Vagina (tissue), 2 donors: ENCODE measurements at places on chromosomes 3 and 15.

- peak overlapping the region; percentile 53 for H3K4me3 ChIP-seq
- H3K27me3 ChIP-seq, result no peaks in the 10 kb centered on the region
- peaks cover 69% of the 10 kb centered on the region for H3K4me1 ChIP-seq
- no peaks in the 10 kb centered on the region for H3K36me3 ChIP-seq
- H3K27ac ChIP-seq, result peak overlapping the region; percentile 87
Measured at GRCh38 chr15:39582977-39583595, 2.2 kb downstream of the THBS1 start.

GRCh38 chr3:52026041-52026440, 30.3 kb downstream of the DUSP7 start:
- no peaks in the 10 kb centered on the region for H3K27me3 ChIP-seq
- H3K4me3 ChIP-seq, result no peak overlapping the region
- no peak overlapping the region for H3K27ac ChIP-seq
- no peak for DNase-seq
- H3K4me1 ChIP-seq, result peaks cover 26% of the 10 kb centered on the region

- no peak overlapping the region for H3K4me3 ChIP-seq
- no peaks in the 10 kb centered on the region for H3K4me1 ChIP-seq
- no peak for DNase-seq
Measured at GRCh38 chr3:116947809-116948208, 238.2 kb downstream of the TUSC7 start.

GRCh38 chr15:83581381-83581780, 72.5 kb upstream of the ADAMTSL3 start:
- H3K27ac ChIP-seq, result no peak overlapping the region
- H3K36me3 ChIP-seq, result no peaks in the 10 kb centered on the region
- H3K4me1 ChIP-seq, result no peaks in the 10 kb centered on the region
- no peaks in the 10 kb centered on the region for H3K27me3 ChIP-seq

- H3K4me3 ChIP-seq, result no peak overlapping the region
- no peak for DNase-seq
- no peaks in the 10 kb centered on the region for H3K27me3 ChIP-seq
- H3K4me1 ChIP-seq, result no peaks in the 10 kb centered on the region
Measured at GRCh38 chr3:136334209-136334608, 84.1 kb downstream of the PCCB start.

DNA sequence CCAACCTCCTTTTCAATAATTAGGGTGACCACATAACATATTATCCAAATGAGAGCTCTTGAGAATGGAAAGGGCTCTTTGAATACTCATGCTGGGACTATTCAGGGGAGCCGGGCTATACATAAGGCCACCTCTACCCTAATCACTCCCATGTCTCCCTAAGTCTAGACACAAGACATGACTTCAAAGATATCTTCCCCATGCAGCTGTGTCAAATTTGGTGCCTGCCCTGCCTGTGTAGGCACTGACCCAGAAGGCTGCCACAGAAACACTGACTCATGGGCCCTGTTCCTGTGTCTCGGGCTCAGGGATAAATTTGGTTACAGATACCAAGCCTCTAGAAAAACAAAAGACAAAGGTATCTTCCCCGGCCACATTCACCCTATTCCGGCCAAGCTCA, 70.3 kb downstream of the MYLK start:
- H3K4me3 ChIP-seq, result no peak overlapping the region
- H3K27me3 ChIP-seq, result no peaks in the 10 kb centered on the region
- peaks cover 21% of the 10 kb centered on the region for H3K4me1 ChIP-seq
- no peak overlapping the region for H3K27ac ChIP-seq
- H3K36me3 ChIP-seq, result no peaks in the 10 kb centered on the region
- DNase-seq, result no peak

- H3K36me3 ChIP-seq, result no peaks in the 10 kb centered on the region
- no peak overlapping the region for H3K4me3 ChIP-seq
- no peak overlapping the region for H3K27ac ChIP-seq
- no peak for DNase-seq
- H3K4me1 ChIP-seq, result no peaks in the 10 kb centered on the region
- H3K27me3 ChIP-seq, result no peaks in the 10 kb centered on the region
Measured at GRCh38 chr3:54966979-54967378, 39.1 kb upstream of the LRTM1 start.

DNA sequence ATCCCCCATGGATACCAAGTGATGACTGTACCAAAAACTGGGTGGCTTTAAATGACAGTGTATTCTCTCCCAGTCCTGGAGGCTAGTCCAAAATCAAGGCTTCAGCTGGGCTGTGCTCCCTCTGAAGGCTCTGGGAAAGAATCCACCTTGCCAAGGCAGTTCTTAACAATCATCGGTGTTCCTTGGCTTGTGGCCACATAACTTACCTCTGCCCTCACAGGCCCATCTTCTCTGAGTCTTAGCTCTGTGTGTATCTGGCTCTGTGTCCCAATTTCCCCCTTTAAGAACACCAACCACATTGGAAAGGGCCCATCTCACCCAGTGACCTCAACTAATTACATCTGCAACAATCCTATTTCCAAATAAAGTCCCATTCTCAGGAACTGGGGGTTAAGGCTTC, 503.0 kb upstream of the PROK2 start:
- no peak overlapping the region for H3K4me3 ChIP-seq
- no peaks in the 10 kb centered on the region for H3K36me3 ChIP-seq
- no peak overlapping the region for H3K27ac ChIP-seq
- no peaks in the 10 kb centered on the region for H3K27me3 ChIP-seq
- no peak for DNase-seq
- H3K4me1 ChIP-seq, result peaks cover 19% of the 10 kb centered on the region

DNA sequence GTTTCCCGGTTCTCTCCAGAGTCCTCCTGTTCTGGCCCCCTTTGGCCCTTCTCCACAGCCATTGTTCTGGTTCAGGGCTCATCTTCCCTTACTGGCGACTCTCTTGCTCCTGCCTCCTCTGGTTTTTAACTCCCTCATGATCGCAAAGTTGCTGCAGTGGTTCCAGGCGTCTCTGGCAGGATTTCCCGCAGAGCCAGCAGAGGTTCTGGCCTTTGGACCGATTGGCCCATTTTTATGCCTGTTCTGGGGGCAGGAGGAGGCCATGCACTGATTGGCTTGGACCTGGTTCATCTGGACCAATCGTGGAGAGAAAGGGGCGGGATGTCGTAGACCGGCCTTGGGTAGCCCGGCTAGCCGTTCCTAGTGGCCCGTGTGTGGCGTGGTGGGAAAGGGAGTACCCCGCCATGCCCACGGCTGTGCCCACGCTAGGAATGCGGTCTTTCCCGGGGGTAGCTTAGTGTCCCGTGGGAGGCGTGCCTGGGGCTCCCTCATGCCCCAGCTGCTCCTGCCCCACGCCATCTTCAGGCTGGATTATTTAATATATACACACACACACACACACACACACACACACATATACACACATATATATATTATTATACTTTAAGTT, 113.4 kb downstream of the FBLN2 start:
- no peak overlapping the region for H3K4me3 ChIP-seq
- no peaks in the 10 kb centered on the region for H3K4me1 ChIP-seq
- DNase-seq, result no peak
- no peaks in the 10 kb centered on the region for H3K27me3 ChIP-seq

DNA sequence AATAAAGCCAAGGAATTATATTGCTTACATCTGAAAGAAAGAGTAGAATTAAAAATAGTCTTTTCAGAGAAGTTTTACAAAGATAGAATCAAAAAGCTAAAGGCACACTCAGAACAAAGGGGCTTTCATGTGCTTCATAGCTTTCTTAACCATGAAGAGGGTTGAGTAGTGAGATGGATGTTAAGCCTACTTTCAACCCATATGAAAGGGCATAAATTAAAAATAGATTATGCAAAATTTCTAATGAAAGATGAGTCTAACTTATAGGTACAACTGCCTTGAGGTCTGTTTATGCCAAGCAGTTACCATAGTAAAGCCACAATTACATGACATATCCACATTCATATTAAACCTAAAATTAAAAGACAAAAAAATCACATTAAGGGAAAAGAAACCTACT, 223.3 kb upstream of the ARHGEF26 start:
- no peak overlapping the region for H3K4me3 ChIP-seq
- H3K27me3 ChIP-seq, result no peaks in the 10 kb centered on the region
- no peaks in the 10 kb centered on the region for H3K4me1 ChIP-seq
- H3K27ac ChIP-seq, result no peak overlapping the region

DNA sequence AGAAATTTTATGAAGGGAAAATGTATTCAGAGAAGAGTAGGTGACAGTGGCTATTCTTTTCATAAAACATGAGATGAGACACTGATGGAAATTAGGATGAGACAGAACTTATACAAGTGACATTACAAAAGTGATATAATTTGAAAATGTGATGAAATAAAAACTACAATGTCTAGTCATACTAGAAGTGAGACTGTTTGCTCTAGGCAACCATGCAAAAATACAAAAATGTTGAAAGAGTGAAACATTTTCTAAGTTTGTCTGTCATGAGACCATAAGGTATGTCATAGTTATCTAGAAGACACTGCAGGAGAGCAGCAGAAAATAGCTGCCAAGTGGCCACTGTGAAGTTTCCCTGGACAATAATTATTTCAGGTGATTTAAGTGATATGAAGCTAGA, 459.5 kb downstream of the DIPK2A start:
- H3K36me3 ChIP-seq, result no peaks in the 10 kb centered on the region
- DNase-seq, result no peak
- H3K27ac ChIP-seq, result no peak overlapping the region
- no peaks in the 10 kb centered on the region for H3K4me1 ChIP-seq
- H3K4me3 ChIP-seq, result no peak overlapping the region

DNA sequence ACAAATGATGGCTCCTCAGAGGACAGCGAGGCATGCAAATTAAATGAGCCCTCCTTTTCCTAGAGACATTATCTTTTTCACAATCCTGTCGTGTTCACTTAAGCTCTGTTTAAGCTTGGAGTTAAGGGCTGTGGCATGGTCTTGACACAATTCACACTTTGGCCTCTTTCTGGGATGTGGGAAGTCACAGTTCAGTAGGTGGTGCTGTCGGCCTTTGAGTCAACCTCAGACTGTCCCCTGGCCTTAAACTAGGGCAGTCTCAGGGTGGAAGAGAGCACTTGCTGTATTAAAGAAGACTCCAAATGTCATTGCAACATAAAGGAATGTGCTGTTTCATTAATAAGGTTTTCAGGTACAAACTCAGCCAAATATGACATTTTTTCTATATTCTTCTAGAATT, 351.0 kb downstream of the MCTP2 start:
- H3K27me3 ChIP-seq, result no peaks in the 10 kb centered on the region
- no peaks in the 10 kb centered on the region for H3K36me3 ChIP-seq
- no peak overlapping the region for H3K27ac ChIP-seq
- no peak overlapping the region for H3K4me3 ChIP-seq
- DNase-seq, result no peak

GRCh38 chr15:73686781-73687256, 2.6 kb downstream of the CD276 start:
- H3K27ac ChIP-seq, result peak overlapping the region; percentile 93
- no peaks in the 10 kb centered on the region for H3K27me3 ChIP-seq
- DNase-seq, result peak; percentile 87
- H3K4me3 ChIP-seq, result no peak overlapping the region
- peaks cover 72% of the 10 kb centered on the region for H3K4me1 ChIP-seq
- no peaks in the 10 kb centered on the region for H3K36me3 ChIP-seq

DNA sequence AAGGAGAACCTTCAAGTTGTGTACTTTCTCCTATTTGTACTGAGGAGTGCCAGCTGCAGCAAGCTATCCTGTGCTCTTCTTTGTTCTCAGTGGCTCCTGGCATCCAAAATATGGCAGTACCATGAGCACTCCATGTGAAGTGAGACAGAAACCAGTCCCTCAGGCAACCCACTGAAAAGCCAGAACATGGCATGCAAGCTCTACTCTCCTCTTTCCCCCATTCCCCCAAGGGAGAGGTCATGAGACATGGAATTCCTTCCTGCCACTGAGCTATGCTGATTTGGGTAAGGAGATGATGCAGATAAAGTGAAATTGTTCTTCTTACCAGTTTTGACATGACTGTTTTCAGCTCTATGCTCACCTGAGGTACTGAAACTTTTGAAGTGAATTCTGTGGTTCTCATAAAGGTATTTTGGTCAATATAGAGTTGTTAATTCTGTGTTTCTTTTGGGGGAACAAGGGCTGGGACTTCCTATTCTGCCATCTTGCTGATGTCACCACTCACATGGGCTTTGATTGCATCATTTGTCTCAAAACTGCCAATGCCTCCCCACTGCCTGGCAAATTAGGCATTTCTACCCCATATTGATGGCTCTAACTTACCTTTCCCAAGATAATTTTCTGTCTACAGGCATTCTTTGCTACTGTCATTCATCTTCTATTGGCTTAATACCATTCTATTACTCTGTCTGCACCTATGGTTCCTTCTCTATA, 22.8 kb upstream of the CEP152 start:
- no peaks in the 10 kb centered on the region for H3K36me3 ChIP-seq
- no peaks in the 10 kb centered on the region for H3K4me1 ChIP-seq
- no peak overlapping the region for H3K27ac ChIP-seq

GRCh38 chr3:51720292-51721061, 13.6 kb downstream of the GRM2 start:
- no peaks in the 10 kb centered on the region for H3K27me3 ChIP-seq
- H3K27ac ChIP-seq, result no peak overlapping the region
- H3K36me3 ChIP-seq, result no peaks in the 10 kb centered on the region

GRCh38 chr3:141410408-141410807, 42.1 kb downstream of the ZBTB38 start:
- peak overlapping the region; percentile 98 for H3K27ac ChIP-seq
- peaks cover 90% of the 10 kb centered on the region for H3K4me1 ChIP-seq
- H3K27me3 ChIP-seq, result no peaks in the 10 kb centered on the region
- DNase-seq, result no peak
- H3K4me3 ChIP-seq, result no peak overlapping the region
